CD4-positive, alpha-beta T cell treated with Interleukin-15 for 1 hour (primary cell): ENCODE measurements at places on chromosomes 3 and 15.

DNA sequence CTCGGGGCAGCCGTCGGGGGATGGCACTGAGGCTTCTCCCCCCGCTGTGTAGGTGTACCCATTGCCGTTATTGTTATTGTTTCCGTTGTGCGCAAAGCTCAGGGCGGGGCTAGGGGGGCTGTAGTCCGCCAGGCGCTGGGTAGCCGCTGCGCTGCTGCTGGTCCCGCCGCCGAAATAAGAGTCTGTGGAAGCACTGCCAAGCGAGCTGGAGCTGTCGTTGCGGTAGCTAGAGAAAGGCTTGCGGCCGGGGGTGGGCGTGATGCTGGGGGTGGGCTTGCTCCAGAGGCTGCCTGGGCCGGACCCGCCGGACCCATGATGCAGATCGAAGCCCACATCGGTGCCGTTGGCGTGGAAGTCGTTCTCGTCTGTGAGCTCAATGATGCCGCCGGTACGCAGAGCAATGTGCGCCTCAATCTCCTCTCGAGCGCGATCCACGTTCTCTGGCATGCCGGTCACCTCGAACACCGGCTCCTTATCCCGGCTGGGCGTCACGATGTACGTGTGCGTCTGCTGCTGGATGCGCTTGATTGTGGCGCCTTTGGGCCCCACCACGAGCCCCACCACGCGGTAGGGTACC, 1.9 kb downstream of the MEX3B start:
- DNase-seq, result no peak

DNA sequence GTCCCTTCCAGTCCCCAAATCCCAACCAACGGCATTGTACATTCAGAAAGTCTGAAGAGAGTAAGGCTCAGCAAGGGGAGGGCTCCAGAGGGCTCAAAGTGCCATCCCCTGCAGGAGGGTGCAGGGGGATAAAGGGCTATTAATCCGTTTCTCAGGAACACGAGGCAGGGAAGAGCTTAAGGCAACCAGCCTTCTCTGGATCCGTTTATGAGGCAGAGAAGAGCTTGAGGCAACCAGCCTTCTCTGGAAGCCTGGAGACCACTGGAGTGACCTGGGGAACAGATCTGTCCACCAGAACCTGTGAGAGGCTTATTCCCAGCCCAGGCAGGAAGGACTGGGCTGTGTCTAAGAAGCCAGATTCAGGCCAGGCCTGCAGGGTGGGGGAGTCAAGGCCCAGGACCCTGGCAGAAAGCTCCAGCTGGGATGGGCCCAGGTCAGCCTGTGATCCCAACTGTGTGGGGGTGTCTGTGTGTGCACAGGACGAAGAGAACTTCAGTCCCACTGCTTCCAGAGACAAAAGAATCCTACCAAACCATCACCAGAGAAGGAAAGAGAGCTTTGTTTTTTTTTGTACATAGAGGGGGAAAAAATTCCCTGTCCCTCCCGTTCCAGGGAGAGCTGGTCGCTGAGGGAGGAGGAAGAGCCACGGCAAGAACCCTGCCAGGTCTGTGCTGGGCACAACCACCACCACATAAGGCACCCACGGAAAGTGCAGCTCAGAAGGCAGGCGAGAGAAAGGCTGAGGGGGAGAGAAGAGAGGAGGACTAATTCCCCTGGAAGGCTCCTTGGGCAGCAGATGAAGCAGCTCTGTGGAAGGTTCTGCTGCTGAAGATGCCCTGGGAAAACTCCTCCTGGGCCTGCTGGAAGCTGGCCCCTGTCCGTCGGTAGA, 1.6 kb upstream of the ULK3 start:
- DNase-seq, result no peak

DNA sequence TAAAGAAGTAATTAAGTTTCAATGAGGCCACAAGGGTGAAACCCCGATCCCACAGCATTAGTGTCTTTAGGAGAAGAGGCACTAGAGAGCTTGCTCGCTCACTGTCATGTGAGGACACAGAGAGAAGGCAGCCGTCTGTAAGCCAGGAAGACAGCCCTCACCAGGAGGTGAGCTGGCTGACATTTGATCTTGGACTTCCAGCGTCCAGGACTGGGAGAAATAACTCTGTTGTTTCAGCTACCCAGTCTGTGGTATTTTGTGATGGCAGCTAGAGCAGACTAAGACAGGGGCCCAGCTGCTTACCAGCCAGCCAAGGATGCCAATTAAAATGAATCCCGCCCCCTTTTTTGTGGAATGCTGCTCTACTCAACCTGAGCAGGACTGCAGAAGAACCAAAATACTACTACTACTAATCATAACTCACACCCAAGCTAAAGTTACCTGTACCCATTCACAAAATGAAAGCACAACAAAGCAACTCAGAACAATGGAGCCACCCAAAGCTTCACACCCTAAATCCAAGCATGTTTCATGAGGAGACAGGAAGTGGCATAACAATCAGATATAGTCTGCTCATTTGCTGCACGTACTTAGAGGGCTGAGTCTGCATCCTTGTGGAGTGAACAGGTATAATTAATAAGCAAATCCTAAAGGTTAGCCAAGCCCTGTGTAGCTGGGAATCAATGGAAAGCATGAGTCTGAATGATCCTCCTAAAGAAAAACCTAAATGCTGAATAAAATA, 35.6 kb upstream of the RHCG start:
- no peak for DNase-seq

DNA sequence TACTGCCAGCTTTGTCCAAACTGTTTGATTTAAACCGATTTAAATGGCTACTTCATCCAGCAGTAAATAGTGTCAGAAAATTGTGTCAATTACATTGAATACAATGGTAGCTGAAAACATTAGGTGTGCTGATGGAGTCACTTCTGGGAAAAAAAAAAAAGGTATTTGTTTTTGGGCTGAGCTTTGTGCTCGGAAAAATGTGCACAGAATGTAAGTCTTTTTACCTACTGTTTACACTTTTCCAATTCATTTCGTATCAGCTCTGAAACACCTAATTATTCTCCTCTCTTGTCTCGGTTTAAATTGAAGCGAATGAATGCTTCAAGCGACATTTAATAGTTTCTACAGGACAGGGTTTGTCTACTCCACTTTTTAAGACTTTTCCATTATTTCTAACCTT, 1078.4 kb downstream of the ROBO1 start:
- no peak for DNase-seq

- no peak for DNase-seq
Measured at GRCh38 chr3:193816656-193817311, 223.8 kb downstream of the OPA1 start.

DNA sequence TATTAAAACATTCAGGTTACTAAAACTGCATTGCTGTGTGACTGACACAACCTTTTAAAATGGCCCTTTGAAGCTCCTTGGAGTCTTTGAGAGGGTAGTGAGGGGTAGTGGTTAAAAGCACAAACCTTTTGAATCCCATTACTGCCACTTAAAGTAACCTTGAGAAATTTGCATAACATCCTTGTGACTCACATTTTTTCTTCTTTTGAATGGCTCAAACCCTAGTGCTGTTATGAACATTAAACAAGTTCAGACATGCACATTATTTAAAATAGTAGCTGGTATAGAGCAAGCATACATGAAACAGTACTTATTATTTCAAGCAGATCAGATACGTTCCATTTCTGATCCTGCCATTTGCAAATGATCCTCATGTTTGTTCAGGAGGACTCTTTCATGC, 3.7 kb upstream of the CLDN1 start:
- no peak for DNase-seq

DNA sequence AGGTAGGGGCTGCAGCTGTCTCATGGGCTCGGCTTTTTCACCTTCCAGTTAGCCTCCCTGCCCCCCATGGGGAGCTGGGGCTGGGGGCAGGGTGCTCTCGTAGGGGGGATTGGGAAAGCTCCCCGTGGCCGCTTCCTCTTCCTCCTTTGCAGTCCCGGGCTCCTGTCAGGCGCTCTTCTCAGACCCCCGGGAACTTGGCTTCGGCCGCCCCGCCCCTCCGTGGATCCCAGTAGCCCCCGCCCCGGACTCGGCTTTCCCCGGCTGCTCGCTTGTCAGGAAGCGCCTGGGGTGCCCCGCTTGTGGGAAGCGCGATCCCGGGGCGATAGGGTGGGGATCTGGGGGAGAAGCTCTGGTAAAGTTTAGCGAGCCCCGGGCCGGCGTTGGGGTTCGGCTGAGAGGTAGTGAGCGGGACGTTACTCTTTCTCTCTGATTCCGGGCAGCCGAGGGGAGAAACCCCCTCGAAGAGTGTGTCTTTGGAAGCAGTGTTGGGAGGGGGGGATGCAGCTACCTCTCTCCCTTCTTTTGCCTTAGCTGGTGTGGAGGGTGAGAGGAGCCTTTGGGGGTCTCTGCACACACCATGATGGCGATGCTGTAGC, 611 bp downstream of the PIAS1 start:
- DNase-seq, result no peak

DNA sequence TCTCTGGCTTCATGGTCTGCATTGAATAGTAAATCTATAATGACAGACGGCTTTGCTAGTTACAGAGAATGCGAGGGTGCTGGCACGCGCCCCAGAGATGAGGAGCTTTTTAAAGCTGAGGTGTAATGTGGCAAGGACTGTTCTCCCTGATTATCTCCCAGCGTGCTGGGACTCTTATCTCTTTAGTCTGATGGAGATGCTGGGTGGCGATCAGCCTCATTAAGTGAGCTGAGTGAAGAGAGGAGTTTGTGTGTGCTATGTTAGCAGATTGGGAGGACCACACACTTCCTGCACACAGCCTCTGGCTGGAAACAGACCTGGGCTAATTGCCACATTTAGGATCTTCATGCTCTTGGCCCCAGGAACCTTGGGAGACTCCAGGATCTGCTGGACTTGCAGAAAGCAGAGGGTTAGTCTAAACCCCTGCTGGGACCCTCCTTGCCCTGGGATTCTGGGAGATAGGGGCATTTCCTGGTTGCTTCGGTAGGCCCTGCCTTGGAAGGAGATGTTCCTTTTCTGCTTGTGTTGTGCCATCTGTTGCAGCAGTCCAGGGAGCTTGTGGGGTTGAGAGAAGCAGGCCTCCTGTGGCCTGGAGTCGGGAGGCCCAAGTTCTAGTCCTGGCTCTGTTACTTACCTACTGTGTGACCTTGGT, 15.0 kb downstream of the PDIA5 start:
- no peak for DNase-seq

DNA sequence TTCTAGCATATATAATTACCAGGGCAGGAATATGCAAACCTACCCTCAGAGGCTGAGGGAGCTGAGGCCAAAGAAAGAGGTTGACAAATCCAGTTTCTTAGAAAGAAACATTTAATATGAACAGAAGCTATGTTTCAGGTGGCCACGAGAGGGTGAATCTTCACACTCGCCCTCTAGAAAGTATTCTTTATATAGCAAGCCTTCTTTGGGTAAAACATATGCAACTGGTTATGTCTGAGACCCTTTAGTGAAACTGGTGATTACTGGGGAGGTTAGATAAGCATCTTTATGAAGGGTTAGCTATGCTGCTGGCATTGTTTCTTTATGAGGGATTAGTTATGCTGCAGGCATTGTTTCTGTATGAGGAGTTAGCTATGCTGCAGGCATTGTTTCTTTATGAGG, 50.7 kb upstream of the GOLGA6L2 start:
- no peak for DNase-seq

GRCh38 chr15:50953302-50953701, 44.8 kb downstream of the AP4E1 start:
- DNase-seq, result no peak

DNA sequence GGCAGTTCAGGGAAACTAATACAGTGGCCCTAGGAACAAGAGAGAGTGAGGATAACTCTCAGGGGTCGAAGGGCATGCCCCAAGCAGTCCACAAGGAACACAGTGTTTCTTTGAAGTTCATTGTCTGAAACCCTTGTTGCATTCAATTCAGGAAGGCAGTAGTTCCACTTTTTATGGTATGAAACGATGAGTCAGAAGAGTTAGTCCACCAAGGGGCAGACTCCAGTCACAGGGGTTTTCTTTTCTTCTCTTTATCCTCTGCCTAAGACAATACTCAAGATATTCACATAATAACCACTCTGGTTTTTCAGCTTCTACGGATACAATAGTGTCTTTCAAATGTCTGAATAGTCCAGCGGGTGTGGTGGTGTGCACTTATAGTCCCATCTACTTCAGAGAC, 23.7 kb upstream of the TICRR start:
- no peak for DNase-seq

- peak; percentile 41 for DNase-seq
Measured at GRCh38 chr15:70014860-70015490, 82.7 kb downstream of the TLE3 start.

DNA sequence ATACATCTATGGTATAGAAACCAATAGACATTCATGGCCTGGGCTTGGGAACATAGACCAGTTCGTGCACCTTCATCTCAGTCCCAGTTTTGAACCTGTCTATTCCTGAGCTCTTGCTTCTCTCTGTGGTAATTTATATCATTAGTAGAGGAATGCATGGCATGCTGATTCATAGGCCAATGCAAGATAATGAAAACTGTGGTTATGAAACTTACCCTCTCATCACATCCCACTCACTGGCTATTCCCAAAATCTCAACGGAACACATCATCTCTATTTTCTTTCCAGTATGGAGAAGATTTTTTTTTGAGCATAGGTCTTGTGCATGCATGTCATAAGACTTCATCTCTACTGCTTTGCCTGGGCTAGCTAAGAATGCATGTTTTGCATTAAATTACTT, 18.7 kb upstream of the P2RY12 start:
- DNase-seq, result no peak

GRCh38 chr15:32670623-32671022, 29.1 kb downstream of the SCG5 start:
- no peak for DNase-seq

DNA sequence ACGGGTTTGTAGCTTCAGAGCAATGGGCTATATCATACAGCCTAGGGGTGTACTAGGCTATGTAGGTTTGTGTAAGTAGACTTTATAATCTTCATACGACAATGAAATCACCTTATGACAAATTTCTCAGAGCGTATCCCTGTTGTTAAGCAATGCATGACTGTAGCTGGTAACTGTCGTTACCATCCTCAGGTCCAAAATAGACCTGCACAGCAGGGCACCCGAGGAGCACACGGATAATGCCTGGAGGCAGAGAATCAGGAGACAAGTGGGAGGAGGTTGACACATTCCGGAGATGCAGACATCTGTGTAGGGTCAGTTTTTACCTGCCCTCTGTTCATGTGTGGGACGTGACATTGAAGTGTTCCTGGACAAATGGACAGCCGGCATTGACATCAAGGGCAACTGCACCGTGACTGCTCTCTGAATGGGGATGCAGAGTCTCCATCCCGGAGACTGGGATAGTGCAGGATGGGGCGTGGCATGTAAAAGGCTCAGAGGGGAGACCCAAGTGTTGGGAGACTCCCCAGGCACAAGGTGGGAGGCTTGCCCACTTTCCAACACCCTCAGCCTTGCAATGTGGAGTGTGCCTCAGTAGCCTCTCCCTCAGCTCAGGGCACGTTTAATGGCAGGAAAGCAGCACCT, 45.9 kb upstream of the PGPEP1L start:
- no peak for DNase-seq

- no peak for DNase-seq
Measured at GRCh38 chr3:99681512-99681911, 43.1 kb downstream of the COL8A1 start.

- DNase-seq, result no peak
Measured at GRCh38 chr3:24406900-24407299, 87.8 kb downstream of the THRB start.
